Naive thymus-derived CD4-positive, alpha-beta T cell (primary cell): ENCODE measurements at places on chromosomes 16 and 17. TPM values are rescaled to one million over a fixed set of nuclear protein-coding genes. Genes with fewer than 3 reads are reported as not detected.

Gene TANGO6
- total RNA-seq = 36.6 TPM

Gene TBC1D26
- total RNA-seq = 0.43 TPM

Gene KRT20
- not detected for total RNA-seq

Gene TBC1D3E
- total RNA-seq = not detected

Gene MYH13
- total RNA-seq = not detected

Gene NHLRC4
- total RNA-seq = 5.1 TPM

Gene PLA2G10
- not detected for total RNA-seq

Gene UBN1
- total RNA-seq = 40.0 TPM

Gene ACSM2A
- total RNA-seq = not detected
